Activated CD8-positive, alpha-beta T cell treated with anti-CD3 and anti-CD28 coated beads for 36 hours (primary cell): ENCODE measurements at places on chromosomes 5 and 9. TPM values are rescaled to one million over a fixed set of nuclear protein-coding genes. Genes with fewer than 3 reads are reported as not detected.

TMEM203 gene
- total RNA-seq, result 29.9 TPM

MARCOL gene
- total RNA-seq, result not detected

C5orf58 gene
- total RNA-seq, result not detected

SLC6A3 gene
- total RNA-seq, result not detected

OSTF1 gene
- 55.3 TPM for total RNA-seq

PCA3 gene
- total RNA-seq, result not detected

PCDHGC3 gene
- not detected for total RNA-seq

SLC25A25 gene
- total RNA-seq, result 12.9 TPM

DIRAS2 gene
- total RNA-seq, result not detected

PLAC8L1 gene
- total RNA-seq, result 0.61 TPM

ANKRD31 gene
- 0.94 TPM for total RNA-seq

PCSK5 gene
- 4.7 TPM for total RNA-seq

SPATA31A3 gene
- not detected for total RNA-seq

DND1 gene
- total RNA-seq, result 2.9 TPM

KLF4 gene
- total RNA-seq, result 1.6 TPM

GAPVD1 gene
- total RNA-seq, result 49.8 TPM
